ENCODE measurements at places on chromosomes 7 and 10.

DNA sequence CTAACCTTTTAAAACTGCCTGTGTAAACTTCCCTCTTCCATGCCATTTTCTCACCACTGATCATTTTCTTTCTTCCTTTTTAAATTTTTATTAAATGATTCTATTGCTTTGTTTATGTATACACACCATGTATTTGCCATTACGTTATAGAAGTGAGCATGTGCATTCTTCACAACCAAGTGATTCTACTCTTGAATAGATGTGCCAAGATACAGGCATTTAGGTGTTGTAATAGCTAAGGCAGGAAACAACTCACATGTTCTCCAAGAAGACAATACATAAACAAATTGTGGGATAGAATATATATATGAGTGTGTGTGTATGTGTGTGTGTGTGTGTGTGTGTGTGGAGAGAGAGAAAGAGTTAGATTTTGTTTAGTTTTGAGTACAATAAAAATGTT is 202.6 kb upstream of the SEMA3E start:
- DNase-seq: no peak

DNA sequence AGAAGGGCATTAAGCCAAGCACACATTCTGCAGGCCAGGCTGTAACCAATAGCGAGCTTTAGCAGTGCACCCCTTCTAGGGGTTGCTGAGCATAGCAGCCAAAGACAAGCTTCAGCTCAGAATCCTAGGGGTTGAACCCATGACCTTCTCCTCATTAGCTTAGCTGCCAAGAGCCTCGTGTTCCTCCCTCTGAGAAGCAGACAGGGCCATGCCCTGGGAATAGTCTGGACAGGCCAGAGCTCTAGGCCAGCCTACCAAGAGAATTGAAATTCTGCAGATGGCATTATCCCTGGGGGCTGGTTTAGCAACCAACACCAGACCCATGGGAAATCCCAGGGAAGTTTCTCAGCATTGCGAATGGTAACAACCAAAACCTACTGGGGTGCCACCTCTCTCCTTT is 77.2 kb downstream of the PLXNA4 start:
- no peak for DNase-seq

GRCh38 chr10:16011548-16011947 is 151.2 kb upstream of the MINDY3 start:
- DNase-seq: no peak

DNA sequence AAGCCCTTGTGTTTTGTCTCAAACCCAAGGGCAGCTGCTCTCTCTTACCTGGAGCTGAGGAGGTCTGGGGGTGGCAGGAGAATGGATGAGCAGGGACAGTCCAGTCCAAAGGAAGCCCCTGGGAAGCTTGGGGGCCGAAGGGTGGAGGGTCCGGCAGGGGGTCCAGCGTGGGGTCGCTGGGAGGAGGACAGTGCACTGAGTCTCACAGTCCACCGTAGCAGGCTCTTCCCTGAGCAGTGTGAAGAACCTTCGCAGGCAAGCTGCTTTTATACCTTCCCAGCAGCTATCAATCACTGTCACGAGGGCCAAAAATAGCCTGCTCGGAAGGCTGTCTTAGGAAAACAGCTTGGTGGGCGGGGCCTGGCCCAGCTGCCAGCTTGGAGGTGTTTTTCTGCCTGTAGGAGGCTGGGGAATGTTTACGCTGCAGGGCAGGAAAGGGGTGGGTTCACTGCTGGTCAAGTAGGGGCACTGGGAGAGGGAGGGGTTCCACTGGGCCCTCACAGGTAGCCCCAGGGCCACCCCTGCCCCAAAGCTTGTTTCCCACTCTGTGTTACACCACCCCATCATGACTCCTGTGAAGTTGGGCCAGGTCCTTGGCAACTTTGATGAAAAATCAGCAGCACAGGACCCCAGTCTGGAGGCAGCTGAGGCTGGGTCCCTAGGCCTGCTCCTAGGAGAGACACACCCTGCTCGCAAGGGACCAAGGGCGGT is at the start of gene DEPP1:
DEPP1 (minus strand) TSS at position 240 of the 711 bp plus-strand sequence. CDS start 779 bp downstream, outside the sequence.
- DNase-seq: no peak

GRCh38 chr10:119029613-119030420 is at the start of gene NANOS1:
Gene NANOS1 (plus strand): TSS chr10:119029714. CDS start chr10:119029802, 88 bp downstream.
- DNase-seq: no peak

DNA sequence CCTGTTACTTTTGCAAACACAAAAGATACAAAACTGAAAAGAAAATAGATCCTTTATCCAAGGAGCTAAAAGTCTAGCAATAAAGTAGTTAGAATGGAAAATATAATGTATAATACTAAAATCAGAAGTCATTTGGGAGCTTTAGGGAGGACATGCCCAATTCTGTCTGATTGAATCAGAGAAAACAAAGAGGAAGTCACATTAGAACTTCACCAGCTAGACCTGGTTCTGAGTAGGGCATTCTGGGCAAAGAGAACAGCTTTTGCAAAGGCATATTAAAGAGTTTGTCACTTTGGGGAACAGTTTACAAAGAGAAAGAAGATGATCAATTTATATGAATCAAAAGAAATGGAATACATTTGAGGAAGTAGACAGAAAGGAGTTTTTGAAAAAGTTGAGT is 107.0 kb upstream of the PRSS1 start:
- DNase-seq: no peak

DNA sequence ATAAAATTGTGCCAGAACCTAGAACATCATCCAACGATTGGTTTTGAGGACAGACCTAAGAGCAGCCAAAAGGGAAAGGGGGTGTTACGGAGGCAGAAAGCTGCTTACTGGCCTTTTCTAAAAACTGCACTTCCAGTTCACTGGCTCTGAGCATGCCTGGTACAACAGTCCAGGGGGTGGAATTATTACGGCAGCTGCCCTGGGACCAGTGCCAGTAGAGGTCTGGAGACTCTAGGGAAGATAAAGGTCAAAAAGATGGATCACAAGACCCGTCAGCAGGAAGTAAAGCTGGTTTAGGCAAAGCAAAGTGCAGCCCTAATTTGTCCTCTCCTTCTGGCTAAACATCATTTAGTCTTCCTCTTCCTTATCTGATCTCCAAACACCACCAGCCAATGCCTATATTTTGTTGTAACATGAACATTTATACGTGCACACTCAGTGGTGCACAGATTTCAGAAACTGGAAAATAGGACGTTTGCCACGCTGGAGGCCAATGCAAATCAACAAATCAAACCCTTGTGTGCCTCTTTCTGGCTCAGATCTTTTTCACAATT is 216.4 kb upstream of the DPP6 start:
- no peak for DNase-seq

- no peak for DNase-seq
Measured at GRCh38 chr10:11005725-11006427, 11.8 kb upstream of the CELF2 start.

GRCh38 chr10:15642095-15642494 is 77.6 kb downstream of the ITGA8 start:
- no peak for DNase-seq

DNA sequence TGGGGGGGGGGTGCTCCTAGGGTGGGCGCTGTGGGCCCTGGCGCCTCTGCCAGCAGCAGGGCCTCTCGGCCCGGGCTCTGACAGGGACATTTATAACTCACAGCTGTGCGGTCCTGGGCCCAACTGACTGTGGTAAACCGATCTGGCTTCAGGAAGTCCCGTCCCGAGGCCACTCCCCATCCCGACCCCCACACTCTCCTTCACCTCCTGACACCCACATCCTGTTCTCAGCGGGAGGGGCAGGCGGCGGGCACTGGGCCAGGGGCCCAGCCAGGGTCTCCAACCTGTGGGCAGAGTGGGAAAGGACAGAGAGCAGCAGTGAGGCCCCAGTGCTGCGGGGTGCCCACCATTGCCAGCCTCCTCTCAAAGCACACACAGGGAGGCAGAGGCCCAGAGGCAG is 69.1 kb downstream of the ZMIZ1 start:
- no peak for DNase-seq

- no peak for DNase-seq
Measured at GRCh38 chr7:145698526-145699262, 417.9 kb upstream of the CNTNAP2 start.

GRCh38 chr10:28248092-28248491 is 54.8 kb downstream of the MPP7 start:
- peak; percentile 69 for DNase-seq

GRCh38 chr7:101859411-101860106 is 42.1 kb downstream of the CUX1 start:
- DNase-seq: peak; percentile 35

GRCh38 chr10:30705625-30706149 is 76.1 kb upstream of the LYZL2 start:
- DNase-seq: no peak

DNA sequence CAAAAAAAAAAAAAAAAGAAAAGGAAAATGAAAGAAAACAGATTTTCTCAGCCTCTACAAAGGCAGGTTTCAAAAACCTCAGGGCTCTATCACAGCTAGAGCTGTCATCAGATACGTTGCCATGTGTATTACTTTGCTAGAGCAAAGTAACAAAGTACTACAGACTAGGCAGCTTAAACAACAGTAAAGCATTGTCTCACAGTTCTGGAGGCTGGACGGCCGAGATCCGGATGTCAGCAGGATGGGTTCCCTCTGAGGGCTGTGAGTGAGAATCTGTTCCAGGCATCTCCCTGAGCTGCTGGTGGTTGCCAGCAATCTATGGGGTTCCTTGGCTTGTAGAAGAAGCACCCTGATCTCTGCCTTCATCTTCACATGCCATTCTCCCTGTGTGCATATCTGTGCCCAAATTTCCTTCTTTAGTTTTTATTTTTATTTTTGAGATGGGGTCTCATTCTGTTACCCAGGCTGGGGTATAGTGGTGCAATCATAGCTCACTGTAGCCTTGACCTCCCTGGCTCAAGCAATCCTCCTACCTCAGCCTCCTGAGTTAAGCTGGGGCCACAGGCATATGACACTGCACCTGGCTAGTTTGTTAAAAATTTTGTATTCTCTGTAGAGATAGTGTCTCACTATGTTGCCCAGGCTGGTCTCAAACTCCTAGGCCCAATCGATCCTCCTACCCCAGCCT is 48.9 kb upstream of the KDM7A start:
- DNase-seq: no peak

DNA sequence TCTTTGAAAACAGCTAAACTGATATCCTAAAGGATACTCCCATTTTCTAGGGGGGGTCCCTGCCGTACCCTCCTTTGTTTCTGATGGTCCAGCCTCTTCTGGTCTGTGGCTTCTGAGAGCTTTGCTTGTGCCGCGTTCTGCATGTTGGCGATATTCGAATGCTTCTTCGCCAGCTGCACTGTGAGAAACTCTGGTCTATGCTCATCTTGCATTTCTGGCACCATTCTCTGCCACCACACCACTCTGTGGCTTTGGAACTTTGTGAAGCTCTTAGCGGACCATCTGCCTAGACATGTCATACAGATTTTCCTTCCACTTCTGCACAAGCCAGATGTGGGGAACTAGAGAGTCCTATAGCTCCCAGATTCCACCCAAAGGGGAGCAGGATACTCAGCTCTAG is 197.2 kb downstream of the REEP3 start:
- no peak for DNase-seq

- no peak for DNase-seq
Measured at GRCh38 chr7:631964-632830, 94.3 kb upstream of the DNAAF5 start.

DNA sequence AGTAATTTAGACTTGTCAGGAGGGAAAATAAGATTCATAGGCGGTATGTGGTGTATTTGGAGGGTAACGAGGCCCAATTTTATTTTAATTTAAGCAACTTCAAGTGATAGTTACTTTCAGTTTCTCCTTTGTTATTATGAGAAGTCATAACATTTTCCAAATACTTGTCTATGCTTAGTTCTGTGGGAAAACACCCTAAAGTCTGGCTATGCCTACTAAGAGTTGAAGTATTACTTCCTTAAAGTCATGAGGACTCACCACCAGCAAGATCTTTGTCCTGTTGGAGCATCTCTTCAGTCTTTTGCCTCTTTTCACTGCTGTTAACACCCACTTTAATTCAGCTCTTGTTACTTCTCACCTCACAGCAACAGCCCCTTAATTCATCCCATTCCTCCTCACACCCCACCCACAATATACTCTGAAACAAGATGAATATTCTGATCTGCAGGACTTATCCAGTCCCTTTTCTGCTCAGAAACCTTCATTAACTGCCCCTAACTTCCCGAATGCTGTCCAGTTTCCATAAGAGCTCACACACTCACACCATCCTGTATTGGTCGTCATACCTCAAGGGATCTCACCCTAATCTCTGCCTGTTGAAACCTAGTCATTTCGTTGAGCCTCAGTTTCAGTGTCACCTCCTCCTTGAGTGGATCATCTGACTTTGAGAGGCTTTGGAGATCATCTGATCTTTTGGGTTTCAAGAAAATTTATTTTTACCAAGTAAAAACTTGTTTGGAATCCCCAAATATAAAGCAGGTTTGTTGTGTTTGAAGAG is 61.3 kb downstream of the DNAH11 start:
- no peak for DNase-seq

- DNase-seq: peak; percentile 61
Measured at GRCh38 chr10:71864911-71865361, 13.9 kb upstream of the PSAP start.

All from CD14-positive monocyte (primary cell).